ENCODE measurements at places on chromosomes 12 and 14.

DNA sequence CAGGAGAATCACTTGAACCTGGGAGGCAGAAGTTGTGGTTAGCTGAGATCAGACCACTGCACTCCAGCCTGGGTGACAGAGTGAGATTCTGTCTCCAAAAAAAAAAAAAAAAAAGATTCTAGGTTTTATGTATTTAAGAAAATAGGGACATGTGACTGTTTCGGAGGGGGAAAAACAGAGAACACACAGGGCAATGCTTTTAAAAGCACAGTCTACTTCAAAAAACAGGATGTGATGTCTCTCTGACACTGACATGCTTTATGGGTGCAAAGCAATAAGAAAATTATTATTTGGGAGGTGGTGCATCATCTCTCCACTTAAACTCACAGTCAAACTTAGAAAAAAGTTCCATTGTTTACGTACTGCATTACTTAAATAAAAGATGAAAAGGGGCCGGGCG, 28.7 kb downstream of the CLIP1 start:
- DNase-seq, result no peak

DNA sequence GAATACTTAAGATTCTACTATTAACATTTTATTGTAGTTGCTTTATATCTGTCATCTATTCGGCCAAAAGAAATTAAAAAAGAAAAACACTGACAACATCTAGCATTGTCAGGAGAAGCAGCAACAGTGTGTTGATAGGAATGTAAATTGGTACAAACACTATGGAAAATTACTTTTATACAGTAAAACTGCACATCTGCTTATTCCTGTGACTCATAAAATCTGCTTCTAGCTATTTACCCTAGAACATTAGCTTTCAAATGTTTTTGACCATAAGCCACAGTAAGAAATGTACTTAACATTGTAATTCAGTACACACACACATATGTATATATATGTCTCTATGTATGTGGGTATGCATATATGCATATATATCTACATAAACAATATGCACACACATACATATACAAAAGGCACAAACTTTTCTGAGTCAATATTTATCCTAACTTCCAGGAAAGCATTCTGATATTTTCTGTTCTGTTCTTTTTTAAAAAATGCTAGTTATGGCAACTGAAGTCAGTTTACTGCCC, 278.9 kb upstream of the GARIN2 start:
- DNase-seq, result no peak

DNA sequence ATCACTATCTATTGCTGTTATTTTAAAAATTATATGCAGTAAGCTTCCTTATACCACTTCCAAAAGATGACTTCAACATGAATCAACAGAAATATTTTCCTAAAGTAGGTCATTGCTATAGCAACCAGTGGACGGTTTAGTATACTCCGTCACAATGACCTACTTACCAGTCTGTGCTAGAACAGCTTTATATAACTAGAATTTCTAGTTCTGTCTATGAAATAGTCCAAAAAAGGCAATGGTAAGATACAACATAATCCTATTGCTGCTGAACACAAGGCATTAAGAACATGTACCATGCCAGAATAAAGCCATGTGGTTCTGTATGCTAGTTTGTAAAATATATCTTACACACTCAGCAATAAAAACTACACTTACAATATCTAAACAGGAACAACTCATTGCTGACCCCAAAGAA, 40.7 kb upstream of the MTERF2 start:
- no peak for DNase-seq

DNA sequence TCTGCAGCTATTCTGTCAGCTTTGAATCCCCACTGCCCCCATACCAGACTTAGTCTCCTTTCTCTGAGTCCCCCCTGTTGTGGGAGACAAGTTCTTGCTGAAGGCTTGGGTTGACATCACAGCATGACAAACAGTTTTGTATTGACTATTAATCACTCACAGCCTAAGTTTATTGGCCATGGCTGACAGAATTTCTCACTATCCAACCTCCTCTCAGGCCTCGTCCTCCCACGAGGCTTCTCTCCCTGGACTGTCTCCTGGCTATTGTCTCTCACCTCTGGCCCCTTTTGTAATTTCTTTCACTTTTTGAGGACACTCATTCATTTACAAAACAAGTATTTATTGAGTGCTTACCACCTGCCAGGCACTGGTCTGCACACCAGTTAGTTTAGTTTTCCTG, 35.2 kb upstream of the DCD start:
- peak; percentile 64 for DNase-seq

DNA sequence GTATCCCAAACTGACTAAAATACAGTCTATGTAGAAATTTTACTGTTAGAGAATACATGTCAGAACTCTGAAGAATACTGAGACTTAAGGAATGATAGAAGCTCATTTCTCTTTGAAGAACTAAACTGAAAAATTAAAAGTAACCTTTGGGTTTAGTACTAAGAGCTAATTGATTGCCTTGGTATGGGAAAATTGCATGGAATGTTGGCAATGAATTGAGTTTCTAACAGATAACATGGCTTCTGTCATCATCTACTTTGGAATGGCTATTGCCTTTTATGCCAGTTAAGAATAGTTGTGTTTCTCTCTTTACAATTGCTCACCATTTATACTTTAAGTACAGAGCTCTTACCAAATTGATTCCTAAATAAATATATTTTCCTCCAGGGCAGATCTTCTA, 308.8 kb upstream of the SYT1 start:
- no peak for DNase-seq

DNA sequence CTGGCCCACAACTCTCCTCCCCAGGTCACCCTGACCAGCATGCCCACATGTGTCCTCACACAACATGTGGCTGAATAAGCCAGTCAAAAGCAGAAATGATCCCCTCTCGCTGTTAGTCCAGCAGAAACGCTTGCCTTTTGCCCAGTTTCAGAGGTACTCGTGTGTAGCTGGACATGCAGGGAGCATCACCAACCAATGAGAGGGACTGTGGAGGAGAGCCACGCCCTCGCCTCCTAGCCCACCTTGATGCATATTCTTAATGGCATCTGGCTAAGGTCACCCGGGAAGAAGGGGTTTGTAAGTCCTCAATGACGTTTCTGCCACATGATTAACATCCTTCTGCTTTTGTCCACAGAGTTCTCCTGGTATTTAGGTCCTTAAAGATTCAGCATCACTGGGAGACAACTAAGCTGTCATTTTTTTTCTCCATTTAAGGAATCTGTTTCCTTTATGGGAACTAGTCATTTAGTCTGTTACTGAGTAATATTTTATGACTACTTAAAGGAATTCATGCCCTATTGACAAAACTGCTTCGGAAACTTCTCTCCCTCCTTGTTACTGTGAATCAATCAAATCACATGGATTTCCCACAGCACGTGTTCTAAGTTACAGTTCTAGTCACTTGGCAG, 134.0 kb downstream of the GCH1 start:
- DNase-seq, result no peak

- no peak for DNase-seq
Measured at GRCh38 chr14:52048116-52048515, 20.7 kb downstream of the NID2 start.

- DNase-seq, result no peak
Measured at GRCh38 chr14:66477567-66477966, 8.6 kb upstream of the CCDC196 start.

GRCh38 chr14:102764220-102764671, 13.0 kb upstream of the TRAF3 start:
- DNase-seq, result no peak

DNA sequence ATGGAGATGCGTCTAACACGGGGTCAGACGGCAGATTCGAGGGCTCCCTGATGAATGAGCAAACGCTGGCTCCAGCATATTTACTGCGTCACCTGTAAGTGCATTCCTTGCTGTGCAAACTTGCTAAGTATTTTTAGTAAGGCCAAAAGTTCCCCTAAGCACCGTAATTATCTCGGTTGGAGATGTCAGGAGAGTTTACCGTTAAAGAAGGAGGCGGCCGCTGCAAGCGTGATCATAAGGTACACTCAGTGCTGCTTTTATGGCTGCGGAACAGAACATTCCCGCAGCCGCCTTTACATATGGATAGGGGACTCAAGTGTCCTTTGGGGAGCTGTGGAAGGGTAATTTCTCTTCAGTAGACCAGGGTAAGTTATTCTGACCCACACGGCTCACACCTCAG, 175.6 kb downstream of the GLT1D1 start:
- no peak for DNase-seq

- no peak for DNase-seq
Measured at GRCh38 chr12:56271031-56271430, 4.3 kb downstream of the COQ10A start.

- DNase-seq, result no peak
Measured at GRCh38 chr12:21265932-21266331, 68.8 kb downstream of the SLCO1A2 start.

DNA sequence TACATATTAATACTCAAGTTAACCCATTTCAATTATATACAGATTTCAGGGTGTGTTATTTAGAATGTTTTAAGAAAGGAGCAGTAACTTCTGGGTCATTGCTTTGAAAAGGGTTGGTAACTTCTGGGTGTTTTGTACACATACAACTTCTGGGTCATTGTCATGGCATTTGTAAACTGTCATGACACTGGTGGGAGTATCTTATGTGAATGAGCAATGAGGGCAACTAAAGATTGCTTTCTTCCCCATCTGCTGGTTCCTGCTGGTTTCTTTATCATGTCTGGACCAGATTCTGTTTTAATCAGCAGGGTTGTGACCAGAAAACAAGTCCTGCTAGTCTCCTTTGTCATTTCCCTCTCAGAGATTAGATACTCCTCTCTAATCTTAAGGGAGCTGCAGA, 713.3 kb downstream of the LRFN5 start:
- DNase-seq, result no peak

GRCh38 chr12:107523775-107524535, 161.6 kb upstream of the PWP1 start:
- no peak for DNase-seq
